ENCODE measurements at places on chromosomes 5 and 9.
A peak's percentile ranks its signal among the peaks of the same experiment; 100 is the strongest.

GRCh38 chr5:41795125-41795524 is 75.1 kb downstream of the OXCT1 start:
- no peak for DNase-seq

- DNase-seq = no peak
Observed at GRCh38 chr5:179615203-179615602, 8.3 kb downstream of the HNRNPH1 start.

GRCh38 chr5:36619012-36619635 is 12.7 kb downstream of the SLC1A3 start:
- no peak for DNase-seq

GRCh38 chr5:40346901-40347300 is 332.8 kb upstream of the PTGER4 start:
- no peak for DNase-seq

GRCh38 chr5:122377026-122377425 is 65.0 kb downstream of the SNCAIP start:
- no peak for DNase-seq

DNA sequence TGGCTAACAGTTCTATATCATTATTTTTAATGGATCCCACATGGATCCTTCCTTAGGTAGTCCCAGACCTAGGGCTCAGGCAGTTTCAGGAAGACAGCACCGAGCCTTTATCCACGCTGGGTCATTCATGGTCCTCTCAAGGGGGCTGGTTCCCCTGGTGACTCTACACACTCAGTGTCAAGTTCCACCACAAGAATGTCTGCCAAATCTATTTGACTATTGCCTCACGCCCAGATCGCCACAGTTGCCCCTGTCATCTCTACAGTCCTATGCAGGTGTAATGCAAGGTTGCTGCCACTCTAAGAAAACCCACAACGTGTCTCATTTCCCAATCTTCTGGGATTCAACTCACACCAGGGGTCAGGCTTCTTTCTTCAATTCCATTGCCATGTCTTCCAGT is 8.0 kb upstream of the ZNF366 start:
- DNase-seq = no peak

DNA sequence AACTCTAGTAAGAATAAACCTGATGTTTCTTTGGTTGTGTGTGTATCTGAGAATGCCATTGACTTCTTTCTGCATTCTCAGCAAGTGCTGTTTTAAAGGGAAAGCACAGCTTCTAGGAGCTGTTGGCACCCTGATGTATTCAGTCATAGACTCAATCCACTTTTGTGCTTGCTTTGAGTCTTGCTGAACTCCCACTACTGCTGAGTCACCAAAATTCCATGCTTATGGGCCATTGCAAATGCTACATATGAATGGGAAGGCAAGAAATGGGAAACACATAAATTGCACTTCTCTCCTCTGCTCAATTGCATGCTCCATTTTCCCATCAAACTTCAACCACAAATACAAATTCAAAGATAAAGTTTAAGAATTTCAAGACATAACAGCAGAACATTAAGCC is 9.8 kb upstream of the FTMT start:
- DNase-seq = peak; percentile 37

GRCh38 chr5:135980620-135981019 is 25.8 kb upstream of the LECT2 start:
- no peak for DNase-seq

DNA sequence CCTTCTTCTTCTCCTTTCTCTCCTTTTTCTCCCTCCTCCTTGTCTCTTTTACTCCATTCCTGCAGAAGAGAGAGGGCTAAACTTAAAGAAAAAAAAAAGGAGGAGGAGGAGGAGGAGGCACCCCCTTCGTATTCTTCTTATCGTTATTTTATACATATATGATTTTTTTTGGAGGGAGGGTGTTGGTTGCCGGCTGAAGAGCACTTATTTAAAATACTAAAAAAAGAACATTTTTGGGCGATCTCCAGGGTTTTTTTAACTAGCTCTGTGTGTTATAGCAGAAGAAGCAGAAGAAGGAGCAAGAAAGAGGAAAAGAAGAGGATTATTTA is 381 bp downstream of the NR2F1 start:
- DNase-seq = peak; percentile 34

DNA sequence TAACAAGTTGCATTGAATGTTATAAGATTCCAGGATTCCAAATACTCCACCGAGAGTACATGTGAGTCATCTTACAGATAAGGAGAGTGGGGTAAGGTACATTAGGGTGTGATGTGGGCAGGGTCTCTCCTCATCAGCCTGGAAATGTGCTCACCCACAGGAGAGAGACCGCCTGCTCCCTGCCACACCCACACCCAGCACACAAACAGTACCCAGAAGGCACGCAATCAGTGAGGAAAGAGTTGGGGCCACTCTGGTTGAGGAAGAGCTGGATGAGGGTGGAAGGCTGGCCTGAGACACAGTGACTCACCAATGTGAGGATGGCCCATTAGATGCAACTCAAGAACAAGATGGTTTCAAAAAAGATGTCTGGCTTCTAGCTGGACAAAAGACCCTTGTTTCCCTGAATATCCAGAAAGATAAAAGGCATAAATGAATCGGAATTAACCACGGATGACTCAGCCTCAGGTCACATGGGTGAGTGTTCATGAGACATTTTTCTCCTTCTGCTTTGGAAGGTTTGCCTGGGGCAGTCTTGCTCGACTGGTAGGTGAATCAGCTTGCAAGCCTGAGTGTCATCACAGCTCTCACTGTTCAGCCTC is 51.1 kb upstream of the LHFPL2 start:
- DNase-seq = peak; percentile 93

- DNase-seq = no peak
Observed at GRCh38 chr5:54307583-54307982, 2.8 kb downstream of the ARL15 start.

GRCh38 chr5:149412783-149413476 is 33.8 kb upstream of the IL17B start:
- no peak for DNase-seq

- no peak for DNase-seq
Observed at GRCh38 chr9:109295221-109296130, 25.4 kb downstream of the EPB41L4B start.

GRCh38 chr5:148711961-148712360 is 57.6 kb upstream of the HTR4 start:
- DNase-seq = no peak

GRCh38 chr5:154830219-154830595 is 20.2 kb downstream of the FAXDC2 start:
- DNase-seq = no peak

GRCh38 chr9:135404451-135405144 is 75.0 kb upstream of the PPP1R26 start:
- DNase-seq = no peak

GRCh38 chr5:109888989-109889388 is 199.3 kb downstream of the MAN2A1 start:
- no peak for DNase-seq

DNA sequence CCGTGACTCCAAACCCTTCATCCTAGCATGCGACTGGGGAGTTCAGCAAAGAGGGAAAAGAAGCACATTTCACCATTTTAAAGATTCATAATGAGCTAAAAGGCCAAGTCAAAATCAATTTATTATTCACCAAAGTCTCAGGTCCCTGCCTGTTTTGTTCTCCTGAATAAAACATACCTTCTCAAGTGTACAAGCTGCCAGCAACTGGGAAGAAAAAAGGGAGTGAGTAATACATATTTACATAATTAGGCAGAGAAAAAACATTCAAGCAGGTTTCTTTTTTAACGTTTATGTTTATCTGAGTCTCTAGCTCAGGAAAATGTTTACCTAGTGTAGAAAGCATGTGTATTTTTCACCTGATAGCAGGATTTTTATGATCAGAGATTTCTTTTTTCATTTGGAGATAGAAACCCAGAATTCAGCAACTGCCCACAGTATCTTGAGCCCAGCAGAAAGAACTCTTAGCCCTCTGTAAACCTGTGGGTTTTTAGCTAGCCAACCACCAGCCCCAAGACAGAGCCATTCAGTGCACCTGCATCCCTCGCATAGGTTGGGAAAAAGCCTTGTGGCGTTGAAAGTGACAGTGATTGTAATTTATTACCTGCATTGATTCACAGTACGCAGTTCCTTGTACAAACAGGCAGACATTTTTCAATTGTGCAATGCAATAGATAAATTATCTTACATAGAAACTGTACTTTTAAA is 117.9 kb upstream of the GRIA1 start:
- DNase-seq = no peak

DNA sequence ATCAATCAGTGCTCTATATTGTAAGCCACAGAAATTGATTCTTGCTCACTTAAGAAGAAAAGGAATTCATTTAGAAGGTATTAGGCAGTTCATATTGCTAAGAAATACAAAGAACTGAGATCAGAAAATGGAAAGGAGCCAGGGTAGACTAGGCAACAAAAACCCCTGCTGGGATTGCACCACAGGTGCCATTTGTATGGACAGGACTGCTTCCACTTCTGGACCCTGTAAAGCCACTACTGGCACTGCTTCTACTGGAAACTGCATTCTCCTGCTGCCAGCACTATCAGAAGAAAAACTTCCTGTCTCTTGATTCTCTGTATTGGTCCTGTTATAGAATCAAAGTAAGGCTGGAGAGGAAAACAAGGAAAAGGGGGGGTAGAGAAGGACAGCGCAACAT is 45.9 kb downstream of the CERT1 start:
- no peak for DNase-seq

- DNase-seq = no peak
Observed at GRCh38 chr5:180121826-180122413, 50.4 kb upstream of the RNF130 start.

- DNase-seq = no peak
Observed at GRCh38 chr5:158492841-158493242, 606.9 kb downstream of the EBF1 start.

DNA sequence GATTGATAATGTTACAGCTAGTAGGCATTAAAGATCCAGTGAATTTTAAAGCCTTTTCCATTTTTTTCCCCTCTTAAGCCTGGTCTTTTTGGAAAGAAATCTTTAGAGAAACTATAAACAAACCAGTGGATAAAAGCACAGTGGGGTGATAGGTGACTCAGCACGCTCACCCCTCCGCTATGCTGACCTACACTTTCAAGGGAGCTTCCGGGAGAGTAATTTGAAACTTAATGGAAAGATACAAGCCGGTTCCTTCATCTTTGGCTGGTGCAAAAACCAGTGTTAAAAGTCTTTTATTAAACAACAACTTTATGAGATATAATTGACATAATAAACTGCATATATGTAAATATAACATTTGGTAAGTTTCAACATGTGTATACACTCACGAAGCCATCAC is 27.0 kb upstream of the ALDOB start:
- no peak for DNase-seq

DNA sequence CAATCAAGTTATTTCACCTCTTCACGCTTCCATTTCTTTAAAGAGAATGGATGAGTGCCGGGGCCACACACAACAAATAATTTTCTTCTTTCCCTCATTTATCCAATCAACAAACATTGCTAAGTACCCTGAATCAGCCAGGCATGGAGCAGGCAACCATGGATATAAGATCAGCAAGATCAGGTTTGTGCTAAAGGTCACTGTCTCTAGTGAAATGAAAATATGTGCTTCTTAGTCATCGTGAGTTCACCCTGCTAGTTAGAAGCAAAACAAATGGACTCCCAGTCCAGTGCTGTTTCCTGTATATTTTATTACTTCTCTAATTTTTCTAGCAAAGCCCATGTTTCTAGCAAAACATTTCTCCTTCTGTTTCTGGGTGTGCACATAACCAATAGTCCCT is 629.2 kb downstream of the BNC2 start:
- no peak for DNase-seq

DNA sequence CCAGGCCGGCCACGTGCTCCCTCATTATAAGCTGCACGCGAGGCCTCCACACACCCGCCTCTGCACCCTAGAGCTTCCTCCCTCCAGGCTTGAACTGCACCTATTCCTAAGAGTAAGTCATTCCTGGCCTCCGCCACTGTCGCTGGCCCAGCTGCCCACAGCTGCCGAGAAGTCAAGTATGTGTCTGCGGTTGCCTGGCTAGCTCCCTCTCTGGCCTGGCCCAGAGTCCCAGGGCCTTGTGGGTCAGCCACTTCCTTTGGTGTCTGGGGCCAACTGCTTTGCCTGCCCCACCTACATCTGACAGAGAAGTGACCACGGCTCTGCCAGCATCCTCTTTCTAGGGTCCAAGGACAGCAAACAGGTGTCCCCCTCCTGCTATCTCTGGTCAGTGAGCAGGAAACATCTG is 18.3 kb downstream of the ABO start:
- no peak for DNase-seq

GRCh38 chr9:123724211-123724796 is 205.6 kb downstream of the DENND1A start:
- no peak for DNase-seq

DNA sequence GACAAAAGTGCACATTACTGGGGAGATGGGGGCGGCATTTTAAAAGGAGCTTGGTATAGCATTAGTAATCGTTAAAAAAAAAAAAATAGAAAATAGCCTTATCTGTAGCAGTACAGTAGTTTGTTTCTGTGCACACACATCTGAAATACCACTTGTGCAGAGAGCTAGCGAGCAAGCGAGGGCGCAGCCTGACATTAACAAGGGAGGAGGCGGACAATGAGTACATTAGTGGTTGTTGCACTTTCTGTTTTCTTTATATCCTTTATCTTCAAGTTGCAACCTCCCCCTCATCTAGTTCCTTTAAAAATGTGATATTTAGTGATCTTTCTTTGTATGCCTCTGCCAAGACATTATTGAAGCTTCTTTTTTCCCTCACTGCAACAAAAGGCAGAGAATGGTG is 880 bp upstream of the PTPDC1 start:
- no peak for DNase-seq

- DNase-seq = no peak
Observed at GRCh38 chr5:147430628-147431027, 79.2 kb downstream of the DPYSL3 start.

- peak; percentile 94 for DNase-seq
Observed at GRCh38 chr9:133478851-133479711, at the start of gene SLC2A6. Gene SLC2A6 (minus strand): TSS chr9:133479099. CDS start chr9:133479059, 40 bp downstream.

DNA sequence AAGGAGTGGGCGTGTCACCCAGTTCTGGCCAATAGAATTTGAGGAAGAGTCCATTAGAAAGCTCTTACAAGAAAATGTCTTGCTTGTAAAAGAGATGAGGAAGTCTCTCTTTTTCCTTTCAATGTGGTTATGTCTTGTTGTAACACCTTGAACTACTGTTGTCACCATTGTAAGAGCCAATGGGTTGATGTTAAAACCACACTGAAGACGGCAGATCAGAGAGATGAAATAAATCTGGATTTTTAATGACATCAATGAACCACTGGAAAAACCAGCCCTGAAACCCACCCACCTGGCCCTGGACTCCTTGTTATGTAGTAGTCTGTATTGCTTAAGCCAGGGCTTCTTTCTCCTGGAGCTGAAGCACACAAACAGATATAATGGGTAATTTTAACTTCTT is 83.8 kb upstream of the ERCC6L2 start:
- no peak for DNase-seq

DNA sequence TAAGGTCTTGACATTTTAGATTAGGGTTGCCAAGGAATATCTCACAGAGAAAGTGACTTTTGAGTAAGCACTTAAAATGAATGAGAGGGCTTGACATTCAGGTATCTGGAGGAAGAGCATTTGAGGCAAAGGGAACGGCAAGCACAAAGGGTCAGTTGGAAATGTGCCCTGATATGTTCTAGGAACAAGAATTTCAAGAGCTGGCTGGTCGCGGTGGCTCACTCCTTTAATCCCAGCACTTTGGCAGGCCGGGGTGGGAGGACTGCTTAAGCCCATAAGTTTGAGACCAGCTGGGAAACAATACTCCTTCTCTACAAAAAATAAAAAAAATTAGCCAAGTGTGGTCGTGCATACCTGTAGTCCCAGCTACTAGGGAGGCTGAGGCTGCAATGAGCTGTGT is 16.5 kb downstream of the KIAA1958 start:
- DNase-seq = no peak

GRCh38 chr9:71355884-71356283 is 234.5 kb upstream of the TRPM3 start:
- no peak for DNase-seq

- peak; percentile 29 for DNase-seq
Observed at GRCh38 chr5:392431-392988, 50.5 kb upstream of the EXOC3 start.

All from RKO (cell line).